ENCODE measurements at places on chromosomes 1 and 21.
A peak's percentile ranks its signal among the peaks of the same experiment; 100 is the strongest.

DNA sequence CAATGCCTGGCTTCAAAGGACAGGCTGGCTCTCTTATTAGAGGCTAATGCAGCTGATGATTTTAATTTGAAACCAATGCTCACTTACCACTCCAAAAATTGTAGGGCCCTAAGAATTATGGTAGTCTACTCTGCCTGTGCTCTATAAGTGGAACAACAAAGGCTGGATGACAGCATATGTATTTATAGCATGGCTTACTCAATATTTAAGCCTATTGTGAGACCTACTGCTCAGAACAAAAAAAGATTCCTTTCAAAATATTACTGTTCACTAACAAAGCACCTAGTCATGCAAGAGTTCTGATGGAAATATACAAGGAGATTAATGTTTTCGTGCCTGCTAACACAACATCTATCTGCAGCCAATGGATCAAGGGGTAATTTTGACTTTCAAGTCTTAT, 73.8 kb upstream of the DUSP10 start:
- ATAC-seq, result no peak

DNA sequence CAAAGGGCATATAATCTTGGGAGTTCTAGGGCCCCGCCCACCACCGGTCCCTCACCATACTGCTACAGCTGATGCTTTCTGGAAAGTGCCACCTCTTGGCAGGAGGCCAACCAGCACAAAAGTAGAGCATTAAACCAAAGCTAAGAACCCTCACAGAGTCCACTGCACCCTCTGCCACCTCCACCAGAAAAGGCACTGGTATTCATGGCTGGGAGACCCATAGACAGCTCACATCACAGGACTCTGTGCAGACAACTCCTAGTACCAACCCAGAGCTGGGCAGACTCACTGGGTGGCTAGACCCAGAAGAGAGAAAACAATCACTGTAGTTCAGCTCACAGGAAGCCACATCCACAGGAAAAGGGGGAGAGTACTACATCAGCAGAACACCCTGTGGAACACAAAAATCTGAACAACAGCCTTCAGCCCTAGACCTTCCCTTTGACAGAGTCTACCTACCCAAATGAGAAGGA, 10.8 kb downstream of the THEM4 start:
- ATAC-seq, result no peak

DNA sequence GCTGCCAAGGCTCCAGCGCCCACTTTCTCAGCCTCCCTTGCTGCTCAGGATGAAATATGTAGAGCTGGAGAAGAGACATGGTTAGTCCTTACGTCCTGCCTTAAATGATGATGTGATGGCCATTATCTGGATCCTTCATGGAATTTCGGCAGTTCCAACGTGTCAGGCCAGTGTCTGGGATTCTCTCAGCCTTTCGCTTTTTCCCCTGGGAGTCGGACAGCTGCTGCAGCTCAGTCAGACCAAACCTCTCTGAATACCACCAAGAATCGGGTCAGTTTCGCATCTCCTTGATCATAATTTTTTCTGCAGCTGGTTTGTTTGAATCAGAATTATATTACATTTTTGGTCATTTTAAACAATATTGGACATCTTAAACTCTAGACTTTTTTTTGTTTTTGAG, 22.3 kb upstream of the KLHDC8A start:
- no peak for ATAC-seq

DNA sequence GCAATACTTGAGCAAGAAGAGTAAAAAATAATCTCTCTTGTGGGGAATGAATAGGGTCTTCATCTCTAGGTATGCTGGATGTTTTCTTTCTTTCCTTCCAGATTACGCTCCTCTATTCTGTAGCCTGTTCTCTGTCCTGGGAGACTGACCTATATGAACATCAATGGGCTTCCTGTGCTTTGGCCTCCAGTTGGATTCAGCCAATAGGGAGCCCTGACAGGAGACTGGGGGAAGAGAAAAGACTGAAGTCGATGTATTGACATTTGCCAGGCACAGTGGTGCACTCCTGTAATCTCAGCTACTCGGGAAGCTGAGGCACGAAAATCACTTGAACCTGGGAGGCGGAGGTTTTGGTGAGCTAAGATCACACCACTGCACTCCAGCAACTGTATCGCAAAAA, 17.6 kb downstream of the SEMA6C start:
- ATAC-seq, result no peak

DNA sequence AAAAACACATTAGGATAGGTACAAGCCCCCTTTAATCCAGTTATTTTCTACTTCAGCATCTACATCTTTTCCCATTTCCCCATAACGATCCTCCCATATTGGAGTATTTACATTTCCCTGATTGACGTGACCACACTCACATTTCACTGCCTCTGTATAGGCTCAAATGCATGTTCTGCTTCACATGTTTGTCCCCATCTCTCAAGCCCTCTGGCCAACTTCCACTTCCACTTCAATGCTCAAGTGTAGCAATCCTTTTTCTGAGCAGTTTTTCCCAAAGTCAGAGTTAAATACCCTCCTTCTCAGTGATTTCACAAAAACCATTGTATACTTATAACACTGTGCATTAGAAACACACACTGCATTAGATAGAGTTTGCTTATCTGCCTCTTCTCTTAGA, 61.8 kb upstream of the TTLL7 start:
- ATAC-seq, result no peak

DNA sequence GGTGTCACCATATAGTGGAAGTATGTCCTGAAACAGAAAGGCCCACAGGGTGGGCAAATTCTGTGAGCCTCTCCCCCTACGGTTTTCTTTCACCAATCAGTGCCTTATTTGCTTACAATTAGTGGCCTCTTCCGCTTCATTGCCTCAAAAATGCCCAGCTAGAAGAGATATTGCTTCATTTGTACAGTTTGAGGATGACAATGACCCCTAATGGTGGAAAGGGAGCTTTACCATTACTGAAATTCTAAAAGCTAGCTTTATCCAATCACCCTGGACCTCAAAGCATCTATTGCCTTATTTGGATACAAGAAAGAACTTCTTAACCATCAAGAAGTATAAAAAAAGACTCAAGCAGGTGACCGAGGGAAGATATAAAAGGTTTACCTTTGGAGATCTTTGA, 49.6 kb downstream of the LRRC71 start:
- 0 out of 3 replicates have a peak, but pooled peaks have one; percentile 39 for ATAC-seq

GRCh38 chr1:45769261-45769932, 18.9 kb upstream of the IPP start:
- ATAC-seq, result peak; percentile 89

DNA sequence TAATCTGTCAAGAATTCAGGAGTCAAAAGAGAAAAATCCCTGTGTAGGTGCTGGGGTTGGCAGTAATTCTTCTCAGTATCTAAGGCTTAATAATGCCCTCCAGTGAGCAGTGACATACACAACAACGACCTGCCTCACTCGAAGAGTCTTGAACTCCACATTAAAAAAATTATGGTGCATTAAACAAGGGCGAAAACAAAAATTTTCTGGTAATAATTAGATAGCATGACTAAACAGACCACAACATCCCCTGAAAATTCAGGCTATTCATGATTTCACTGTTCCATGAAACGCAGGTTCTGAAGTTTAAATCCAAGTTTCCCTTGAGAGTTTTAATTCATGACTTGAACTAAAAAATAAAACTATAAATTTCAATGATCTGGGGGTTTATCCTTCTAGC, 5.1 kb downstream of the SRSF4 start:
- ATAC-seq, result no peak

Data from SK-N-SH treated with all-trans-retinoic acid at 6 μM for 48 hours (cell line).